ENCODE measurements at places on chromosomes 12 and 14.

DNA sequence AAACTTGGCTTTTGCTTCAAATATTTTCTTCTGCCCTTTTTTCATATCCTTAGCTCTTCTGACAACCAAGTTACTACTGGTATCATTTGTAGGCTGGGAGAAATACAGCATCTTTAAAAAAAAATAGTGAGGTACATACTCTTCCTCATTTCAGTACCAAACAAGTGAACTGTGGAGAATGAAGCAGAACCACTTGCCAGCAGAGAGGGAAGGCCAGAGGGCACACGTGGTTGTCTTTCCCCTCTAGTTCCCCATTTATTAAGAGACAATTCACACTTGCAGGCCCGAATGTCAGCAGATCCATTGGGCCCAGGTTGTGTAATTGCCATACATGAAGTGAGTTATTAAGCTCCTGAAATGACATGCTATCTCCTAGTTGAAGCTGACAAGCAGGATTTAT is 3.2 kb downstream of the SUSD6 start:
- DNase-seq = no peak

- no peak for DNase-seq
Measured at GRCh38 chr12:120856980-120857379, 47.2 kb downstream of the SPPL3 start.

DNA sequence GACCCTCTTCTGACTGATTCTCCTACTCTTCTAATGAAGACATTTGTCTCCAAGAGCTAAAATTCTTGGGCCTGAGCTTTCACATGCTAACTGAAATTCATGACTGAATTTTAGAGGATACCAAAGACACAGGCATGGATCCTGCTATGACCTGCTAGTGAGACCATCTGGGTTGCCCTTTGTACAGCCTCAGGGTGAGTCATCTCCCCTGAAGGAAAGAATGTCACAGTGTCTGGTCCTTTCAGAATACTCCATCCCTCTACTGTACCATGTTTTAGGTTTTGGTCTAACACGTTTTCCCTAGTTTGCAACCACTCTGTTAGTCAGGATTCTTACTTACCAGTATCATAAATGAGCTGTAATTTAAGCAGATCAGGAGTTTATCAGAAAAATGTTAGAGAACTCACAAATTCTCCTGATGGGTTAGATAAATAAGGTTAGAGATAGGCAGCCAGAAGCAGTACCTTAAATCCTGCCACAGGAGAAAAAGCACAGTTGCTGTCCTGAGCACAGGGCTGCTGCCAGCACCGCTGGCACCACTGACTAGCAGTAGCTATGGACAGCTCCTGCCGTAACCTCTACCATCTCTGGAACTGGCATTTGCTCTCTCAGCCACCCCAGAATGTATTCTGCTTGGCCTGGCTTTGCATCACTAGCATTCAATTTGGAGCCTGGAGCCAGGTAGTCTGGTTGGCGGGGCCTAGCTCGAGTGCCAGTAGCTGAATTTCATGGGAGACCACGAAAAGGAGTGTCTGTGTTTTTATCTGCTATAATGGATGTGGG is 127.6 kb downstream of the ANO6 start:
- DNase-seq = no peak

- DNase-seq = no peak
Measured at GRCh38 chr14:63249092-63249491, 44.8 kb downstream of the RHOJ start.

GRCh38 chr12:54216797-54217661 is 28.2 kb upstream of the SMUG1 start:
- no peak for DNase-seq

GRCh38 chr12:130161261-130162243 is 712 bp upstream of the FZD10 start:
- no peak for DNase-seq

DNA sequence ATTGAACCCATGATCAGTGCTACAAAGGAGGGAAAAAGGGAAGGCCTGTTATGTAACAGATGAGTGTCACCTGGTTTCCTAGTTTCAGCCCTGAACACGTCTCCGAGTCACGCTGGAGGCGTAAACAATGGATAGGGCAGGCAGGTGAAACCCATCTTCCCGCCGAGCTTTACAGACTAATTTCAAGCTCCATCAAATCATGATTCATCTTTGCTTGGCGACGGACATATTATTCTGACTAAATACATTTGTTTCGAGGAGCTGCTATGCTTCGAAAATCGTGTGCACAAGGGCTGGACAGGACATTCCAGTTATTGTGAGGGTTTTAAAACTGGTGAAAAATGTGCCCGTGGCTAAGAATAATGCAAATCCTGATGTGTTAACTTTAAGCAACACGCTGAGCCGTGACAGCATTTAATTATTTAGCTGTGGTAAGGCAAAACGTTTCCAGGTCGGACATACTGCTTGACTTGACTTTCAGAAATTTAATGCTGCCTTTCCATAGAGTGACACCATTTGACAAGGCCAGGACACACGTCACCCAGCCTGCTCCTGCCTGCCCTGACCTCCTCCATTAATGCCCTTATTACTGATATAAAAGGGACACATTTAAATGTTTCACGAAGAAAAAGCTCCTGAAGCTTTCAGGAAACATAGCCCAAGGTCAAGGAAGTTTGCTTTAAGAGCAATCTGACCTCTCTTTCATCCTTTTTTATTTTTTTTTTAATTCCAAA is 1203.5 kb upstream of the TMEM132C start:
- DNase-seq = no peak

DNA sequence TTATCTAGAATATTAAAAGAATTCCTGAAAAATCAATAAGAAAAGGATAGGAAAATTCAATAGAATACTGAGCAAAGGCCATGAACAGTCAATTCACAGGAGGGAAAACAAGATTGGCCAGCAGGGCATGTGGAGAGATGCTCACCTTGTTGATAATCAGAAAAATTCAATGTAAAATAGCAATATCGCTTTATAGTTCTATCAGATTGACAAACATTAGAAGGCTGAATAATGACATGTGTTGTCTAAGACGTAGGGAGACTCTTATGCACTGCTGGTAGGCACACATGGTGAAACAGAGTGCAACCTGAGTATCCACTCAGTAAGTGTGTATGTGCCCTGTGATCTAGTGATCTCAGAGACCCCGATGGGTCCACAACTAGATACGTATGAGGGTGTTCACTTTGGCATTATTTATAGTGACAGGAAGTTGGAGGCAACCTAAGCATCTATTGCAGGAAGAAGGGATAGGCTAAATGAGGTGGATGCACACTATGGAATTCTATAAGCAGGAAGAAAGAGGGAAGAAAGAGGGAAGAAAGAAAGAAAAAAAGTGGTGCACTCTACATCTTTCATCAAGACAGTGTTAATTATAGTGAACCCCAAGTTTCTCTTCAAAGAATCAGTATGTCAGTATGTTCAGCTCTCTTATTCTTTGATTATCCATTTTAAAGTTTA is 3.8 kb upstream of the ANKRD33 start:
- DNase-seq = no peak

DNA sequence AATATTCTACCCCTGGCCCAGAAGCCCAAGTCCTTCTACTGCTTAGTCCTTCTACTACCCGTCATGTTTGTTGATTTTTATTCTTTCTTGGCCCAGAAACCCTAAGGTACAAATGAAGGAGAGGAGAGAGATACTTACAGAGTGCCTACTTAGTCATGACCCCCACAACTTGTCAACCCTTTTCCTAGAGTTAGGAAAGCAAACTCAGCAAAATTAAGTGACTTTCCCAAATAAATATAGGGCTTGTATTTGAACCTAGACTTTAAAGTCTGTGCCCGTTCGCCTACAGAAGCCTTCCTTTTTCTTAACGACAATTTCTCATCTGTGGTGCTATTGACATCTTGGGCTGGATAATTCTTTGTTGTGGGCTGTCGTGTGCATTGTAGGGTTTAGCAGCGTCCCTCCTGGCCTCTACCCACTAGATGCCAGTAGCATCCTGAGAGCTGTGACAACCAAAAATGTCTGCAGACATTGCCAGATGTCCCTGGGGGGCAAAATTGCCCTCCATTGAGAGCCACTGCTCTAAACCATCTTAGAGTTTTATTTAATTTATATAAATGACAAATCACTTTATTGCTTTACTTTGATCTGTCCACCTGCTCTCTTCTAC is 82.3 kb downstream of the FIGNL2 start:
- no peak for DNase-seq

DNA sequence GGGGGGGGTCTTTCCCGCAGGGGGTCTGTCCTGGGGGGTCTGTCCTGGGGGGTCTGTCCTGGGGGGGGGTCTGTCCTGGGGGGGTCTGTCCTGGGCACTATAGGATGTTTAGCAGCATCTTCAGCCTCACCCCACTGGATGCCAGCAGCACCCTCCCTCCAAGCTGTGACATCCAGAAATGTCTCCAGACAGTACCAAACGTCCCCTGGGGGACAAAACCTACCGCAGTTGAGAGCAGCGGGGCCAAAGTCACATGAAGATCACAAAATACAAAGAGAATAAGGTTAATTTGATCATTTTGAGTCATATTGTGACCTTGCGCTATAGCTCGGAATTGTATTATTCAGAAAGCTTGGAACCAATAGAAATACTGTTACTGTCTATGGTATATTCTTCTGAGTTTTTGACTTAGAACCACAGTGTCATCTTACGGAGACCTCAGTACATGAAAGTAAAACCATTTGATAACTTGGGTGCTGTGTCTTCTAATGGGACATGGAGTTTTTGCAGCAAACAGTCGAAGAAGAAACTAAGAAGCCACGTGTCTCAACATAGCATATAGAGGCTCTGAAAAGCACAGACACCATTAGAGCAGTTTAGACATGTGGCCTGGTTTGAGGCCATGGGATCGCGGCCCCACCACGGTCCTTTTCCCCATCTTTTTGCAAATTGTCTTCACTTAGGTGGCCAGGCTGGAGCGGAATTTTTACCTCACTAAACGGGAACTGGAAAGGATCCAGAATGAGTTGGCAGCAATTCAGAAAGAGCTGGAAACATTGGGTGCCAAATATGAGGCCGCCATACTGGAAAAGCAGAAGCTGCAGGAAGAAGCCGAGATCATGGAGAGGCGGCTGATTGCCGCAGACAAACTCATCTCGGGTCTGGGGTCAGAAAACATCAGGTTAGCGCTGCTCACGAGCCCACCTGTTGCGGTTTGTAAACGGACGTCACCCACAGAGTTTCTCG is 59.9 kb downstream of the CCDC92 start:
- DNase-seq = no peak

DNA sequence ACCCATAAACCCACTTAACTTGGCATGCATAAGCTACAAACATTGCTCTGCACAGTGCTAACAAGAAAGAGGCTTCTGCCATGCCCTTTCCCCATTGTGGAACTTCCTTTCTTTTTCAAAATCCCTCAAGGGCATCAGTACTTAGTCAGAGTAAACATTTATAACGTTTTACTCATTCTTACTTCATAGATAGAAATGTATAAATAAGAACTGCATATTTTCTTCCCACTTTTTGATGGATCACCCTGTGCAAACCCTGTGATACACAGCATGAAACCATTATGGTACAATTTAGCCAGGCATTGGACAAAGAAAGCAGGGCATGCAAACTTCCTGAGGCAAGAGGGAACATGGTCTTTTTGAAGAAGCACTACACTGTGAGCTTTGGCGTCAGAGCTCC is 113.8 kb upstream of the FOXG1 start:
- DNase-seq = no peak

DNA sequence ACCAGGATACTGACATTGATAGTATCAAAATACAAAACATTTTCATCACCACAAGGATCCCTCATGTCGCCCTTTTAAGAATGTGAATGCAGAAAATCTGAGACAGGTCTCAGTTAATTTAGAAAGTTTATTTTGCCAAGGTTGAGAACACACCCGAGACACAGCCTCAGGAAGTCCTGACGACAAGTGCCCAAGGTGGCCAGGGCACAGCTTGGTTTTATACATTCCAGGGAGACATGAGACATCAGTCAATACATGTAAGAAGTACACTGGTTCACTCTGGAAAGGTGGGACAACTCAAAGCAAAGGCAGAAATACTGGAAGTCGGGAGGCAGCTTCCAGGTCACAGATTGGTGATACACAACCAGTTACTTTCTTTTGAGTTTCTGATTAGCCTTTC is 235.2 kb upstream of the KRR1 start:
- no peak for DNase-seq

DNA sequence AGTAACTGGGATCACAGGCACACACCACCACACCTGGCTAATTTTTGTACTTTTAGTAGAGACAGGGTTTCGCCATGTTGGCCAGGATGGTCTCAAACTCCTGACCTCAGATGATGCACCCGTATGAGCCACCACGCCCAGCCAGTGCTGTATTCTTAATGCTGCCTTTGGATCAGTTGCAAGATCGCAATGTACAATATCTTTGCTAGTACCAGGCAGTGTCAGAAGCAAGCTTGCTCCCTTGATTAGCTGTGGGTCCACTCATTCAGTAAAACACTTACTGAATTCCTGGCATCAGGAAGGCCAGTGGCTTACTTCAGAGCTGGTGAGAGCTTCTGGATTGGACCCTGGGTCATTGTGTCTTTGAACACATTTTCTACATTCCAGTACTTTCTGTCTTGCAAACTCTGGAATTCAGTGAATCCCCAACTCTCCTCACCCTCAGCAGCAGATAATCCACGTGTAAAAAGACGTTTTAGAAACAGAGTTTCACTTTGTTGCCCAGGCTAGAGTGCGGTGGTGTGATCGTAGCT is 1183.7 kb downstream of the AACS start:
- DNase-seq = no peak

DNA sequence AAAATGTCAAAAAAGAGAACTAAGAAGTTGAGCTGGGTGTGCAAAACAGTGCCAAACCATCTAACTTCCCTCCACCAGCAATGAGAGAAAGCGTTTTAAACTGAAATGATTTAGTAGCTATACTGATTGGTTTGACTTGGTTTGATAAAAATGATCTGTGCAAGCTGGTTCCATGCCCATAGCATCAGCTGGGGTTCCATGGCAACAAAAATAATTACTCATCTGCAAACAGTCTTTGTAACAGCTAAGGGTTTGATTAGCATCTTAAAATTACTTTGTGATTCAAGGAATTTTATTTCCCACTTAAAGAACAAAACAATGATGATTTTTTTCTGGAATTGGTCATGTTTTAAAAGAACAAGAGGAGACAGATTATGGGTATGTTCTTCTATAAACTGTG is 15.0 kb upstream of the BICD1 start:
- DNase-seq = no peak

- no peak for DNase-seq
Measured at GRCh38 chr12:123004287-123004686, 23.8 kb downstream of the ARL6IP4 start.

- DNase-seq = no peak
Measured at GRCh38 chr12:92719674-92720073, 16.9 kb downstream of the PLEKHG7 start.

GRCh38 chr14:21264025-21264801 is 5.0 kb downstream of the HNRNPC start:
- DNase-seq = no peak

- DNase-seq = no peak
Measured at GRCh38 chr12:3836641-3837040, 36.6 kb downstream of the PARP11 start.

All from cortex of kidney (tissue), 1 donor.